RKO (cell line): ENCODE measurements at places on chromosomes 13 and 19.

DNA sequence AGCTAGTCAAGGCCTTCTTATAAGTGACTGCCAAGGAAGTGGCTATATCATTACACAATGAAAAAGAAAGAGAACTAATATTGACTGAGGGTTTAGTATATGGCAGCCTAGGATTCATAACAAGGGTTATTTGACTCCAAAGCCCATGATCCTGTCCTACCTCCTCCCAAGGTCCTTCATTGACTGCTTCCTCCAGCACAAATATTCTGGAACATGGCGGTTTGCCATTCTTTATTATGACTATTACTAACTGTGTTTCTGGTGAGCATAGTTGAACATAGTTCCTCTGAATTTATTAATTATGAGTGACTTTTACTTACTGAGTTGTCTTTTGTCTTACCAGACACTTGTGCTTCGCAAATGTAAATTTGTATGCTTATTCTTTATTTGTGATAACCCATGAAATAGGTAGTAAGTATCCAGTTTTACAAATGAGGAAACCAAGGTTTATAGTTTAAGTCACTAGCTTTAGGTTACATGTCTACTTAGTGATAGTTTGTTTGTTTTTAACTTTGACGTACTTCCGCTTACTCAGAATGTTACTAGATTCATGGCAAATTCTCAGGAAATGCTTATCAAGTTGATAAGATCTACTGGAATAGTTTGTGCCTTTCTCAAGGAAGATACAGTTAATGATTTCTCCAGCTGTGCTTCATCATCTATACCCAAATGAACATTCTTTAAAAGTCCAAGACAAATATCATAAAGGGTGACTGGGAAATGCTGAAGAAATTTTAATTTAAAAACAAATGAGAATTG, 15.5 kb upstream of the DCLK1 start:
- no peak for DNase-seq

GRCh38 chr19:1382250-1382649, 1.5 kb upstream of the NDUFS7 start:
- DNase-seq: no peak

DNA sequence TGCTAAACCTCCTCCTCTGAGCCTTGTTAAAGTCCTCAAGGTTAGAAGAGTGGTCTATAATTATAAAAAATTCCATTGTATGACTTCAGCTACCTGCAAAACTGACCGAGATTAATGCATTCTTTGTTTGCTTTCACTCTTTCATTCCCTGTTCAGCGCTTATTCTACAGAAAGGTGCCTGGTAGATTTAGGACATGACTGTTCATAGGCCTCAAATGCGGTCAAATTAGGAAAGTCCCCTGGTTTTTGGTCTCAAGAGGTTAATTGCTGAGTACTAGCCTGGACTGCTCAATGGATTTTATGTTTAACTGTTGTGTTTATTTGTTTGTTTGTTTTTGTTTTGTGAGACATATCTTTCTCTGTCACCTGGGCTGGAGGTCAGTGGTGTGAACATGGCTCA, 35.4 kb downstream of the KL start:
- DNase-seq: no peak

GRCh38 chr13:30510811-30511371, 45.2 kb upstream of the HMGB1 start:
- DNase-seq: no peak

DNA sequence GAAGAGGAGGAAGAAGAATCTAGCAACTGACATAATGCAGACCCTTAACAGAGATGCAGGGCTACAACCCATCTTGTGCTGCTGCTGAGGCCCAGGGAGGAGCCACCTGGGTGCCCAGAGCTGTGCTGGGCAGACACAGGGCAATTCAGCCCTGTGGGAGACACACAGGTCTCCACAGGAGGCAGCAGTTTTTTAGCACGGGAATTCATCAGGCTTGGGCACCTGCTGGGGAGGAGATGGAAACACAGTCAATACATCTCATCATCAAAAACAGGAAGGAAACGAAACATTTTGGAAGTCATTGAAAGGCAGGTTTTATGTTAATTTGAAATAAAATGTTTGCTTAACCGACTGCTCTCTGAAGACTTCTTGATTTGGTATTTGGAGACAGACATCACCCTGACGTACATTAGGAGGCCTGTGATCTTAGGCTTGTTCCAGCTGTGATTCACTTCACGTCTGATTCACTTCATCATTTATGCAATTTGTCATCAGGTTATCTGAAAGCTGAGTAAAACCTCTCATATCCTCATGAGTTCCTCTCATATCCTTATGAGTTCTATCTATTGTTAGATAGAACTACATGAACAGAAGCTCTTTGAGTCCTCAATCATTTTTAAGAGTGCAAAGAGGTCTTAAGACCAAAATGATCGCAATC, 77.4 kb downstream of the CYSLTR2 start:
- peak; percentile 72 for DNase-seq

- DNase-seq: no peak
Measured at GRCh38 chr13:20053016-20053415, 94.5 kb downstream of the ZMYM2 start.

DNA sequence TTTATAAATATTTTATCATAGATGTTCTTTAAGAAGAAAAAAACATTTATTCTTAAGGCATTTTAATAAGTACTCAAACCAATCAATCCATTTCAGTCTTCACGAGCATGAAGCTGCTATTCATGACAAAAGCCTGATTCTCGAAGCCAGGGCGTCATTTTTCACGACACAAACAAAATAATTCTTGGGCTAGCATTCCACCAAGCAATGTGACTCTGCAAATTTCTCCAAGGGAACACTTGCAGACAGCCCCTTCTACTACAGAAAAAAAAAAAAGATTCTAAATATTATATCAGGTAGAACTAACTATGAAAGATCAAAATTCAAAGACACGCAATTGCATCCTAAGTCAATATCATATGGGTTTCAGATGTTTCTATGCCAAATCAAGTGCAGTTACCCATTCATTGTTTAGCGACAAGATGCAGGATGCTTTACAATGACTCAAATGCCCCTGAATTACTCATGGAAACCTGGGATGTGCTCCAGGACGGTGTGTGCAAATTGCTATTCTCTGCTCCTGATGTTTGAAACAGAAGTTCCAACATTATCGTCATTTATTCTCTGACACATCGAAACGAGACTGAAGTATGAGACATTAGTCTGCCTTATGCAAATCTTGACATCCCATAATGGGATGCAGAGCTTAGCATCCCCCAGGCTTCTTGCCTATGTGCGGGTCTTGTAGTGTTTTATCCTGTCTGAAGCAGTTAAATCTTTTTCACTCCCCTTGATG, 517.7 kb downstream of the MYO16 start:
- peak; percentile 30 for DNase-seq

DNA sequence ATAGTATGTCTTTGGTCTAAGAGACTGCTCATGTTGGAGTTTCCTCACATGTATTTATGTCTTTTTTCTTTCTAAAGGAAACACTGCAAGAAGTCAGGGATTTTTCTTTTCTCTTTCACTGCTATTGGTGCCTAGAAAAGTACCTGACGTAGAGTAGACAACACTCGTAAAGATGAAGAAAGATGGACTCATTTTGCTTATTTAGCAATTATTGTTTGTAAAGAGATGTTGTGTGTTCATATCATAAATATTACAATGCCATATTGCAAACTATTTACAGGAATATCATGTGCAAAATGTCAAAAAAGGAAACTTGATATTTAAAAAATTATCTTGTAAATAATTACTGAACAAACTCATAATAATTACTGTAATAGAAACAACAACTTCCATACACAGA, 2711.5 kb upstream of the PCDH20 start:
- DNase-seq: no peak

DNA sequence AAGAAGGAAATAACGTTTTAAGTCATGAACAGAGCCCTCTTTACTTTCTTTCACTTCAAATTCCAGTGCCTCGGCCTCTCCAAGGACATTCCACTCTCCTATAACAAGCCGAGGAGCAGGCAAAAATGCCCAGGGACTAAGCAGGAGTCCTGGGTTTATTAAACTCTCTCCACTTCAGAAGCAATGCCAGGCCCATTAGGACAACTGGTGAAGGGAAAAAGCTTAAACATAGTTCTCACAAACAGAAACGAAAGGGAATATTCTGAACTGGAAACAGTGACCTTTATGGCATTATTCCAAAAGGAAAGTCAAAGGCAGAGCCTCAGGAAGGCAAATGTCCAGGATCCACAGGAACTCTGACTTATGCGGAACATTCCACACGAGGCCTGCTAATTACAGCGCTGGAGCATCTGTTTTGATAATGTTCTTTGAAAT, 30.9 kb upstream of the MED4 start:
- DNase-seq: no peak

DNA sequence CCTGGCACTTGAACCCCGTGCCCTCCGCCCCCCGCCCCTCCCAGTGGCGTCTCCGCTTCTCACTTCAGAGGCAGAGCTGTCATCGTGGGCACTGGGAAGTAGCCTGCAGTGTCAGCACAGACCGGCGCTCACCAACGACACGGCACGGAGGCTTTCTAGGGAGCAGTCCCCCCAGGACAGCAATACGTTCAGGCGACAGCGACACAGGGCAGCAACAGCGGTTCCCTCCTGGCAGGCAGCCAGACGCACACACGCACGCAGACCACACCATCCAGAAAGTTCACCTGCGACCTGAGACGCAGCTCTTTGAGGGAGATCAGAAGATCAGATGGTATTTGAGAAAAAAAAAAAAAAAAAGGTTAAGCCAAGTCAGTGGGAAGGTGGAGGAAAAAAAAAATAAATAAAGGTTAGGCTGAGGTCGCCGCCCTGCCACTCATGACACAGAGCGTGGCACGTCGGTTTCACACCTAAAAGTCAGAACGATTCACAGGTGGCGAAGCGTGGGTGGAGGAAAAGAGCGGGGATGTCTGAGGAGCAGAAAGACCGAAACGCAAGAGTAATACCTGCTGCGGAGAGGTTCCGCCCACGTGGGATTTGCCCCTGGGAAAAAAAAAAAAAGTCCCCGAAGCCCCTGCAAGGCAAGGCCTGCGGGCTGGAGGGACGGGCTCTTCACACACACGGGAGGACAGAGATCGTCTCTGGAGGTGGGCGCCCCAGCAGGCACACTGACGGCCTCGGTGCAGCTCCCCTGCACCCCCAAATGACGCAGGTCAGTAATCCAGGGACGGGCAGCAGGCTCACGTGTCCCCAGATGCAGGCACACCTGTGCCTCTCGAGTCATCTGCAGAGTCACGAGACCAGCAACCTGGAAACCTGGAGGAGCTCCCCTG, 94.5 kb downstream of the GNG7 start:
- DNase-seq: no peak

- DNase-seq: no peak
Measured at GRCh38 chr13:35594096-35594495, 117.6 kb upstream of the MAB21L1 start.

DNA sequence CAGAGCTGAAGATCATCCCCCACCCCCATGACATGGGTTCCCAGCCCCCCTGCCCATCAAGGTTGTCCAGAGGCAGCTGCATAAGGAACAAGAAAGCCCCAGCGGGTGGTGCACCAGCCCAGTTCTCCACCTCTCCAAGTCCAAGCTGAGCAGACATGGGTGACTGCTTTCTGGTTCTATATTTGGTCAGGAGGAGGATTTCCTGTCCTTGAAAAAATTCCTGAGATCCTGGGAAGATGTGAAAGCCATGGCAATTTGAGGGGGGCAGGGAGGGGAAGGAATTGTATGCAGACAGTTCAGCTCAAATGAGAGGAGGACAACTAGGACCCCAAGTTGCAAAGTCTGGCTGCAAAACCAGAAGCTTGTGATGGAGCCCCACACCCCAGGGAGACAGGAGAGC, 55.4 kb upstream of the ADGRE5 start:
- DNase-seq: no peak

DNA sequence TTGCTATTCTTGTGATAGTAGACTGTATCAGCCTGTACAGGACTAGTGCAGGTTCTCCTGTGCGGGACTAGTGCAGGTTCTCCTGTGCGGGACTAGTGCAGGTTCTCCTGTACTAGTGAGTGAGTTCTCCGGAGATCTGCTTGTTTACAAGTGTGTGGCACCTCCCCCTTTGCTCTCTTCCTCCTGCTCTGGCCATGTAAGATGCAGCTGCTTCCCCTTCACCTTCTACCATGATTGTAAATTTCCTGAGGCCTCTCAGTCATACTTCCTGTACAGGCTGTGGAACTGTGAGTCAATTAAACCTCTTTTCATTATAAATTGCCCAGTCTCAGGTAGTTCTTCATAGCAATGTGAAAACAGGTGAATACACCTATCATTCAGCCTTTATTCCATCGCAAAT, 289.6 kb downstream of the TEX29 start:
- DNase-seq: no peak

- no peak for DNase-seq
Measured at GRCh38 chr13:19952850-19953249, 5.7 kb upstream of the ZMYM2 start.

GRCh38 chr13:97810152-97810551, 143.3 kb upstream of the IPO5 start:
- DNase-seq: peak; percentile 43

GRCh38 chr13:94595001-94595949, 677 bp downstream of the TGDS start:
- peak; percentile 59 for DNase-seq

DNA sequence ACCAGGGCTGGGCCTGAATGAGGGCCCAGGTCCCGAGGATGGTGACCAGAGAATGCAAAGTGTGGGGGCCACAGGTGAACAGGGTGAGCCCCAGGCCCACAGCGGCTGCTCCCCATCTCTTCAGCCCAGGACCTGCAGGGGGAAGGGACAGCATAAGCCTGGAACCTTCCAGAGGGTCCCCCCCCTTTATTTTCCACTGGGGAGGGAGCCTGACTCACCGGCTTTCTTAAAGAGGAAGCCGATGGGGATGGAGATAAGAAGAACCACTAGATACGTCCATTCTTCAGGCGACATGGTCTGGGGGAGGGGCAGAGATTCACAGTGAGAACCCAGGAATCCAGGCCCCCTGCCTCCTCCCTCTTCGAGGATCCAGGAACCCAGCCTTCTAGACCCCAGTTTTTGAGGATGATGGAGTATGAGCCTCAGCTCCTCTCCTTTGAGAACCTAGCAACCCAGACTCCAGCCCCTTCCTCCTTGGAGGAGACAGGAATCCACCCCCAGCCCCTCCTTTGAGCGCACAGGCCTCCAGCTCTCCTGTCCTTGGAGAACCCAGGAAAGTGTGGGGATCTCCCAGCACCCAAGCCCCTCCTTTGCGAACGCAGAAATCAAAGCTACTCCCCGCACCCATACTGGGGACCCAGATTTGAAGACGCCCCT, 1.0 kb downstream of the MBOAT7 start:
- DNase-seq: peak; percentile 73

DNA sequence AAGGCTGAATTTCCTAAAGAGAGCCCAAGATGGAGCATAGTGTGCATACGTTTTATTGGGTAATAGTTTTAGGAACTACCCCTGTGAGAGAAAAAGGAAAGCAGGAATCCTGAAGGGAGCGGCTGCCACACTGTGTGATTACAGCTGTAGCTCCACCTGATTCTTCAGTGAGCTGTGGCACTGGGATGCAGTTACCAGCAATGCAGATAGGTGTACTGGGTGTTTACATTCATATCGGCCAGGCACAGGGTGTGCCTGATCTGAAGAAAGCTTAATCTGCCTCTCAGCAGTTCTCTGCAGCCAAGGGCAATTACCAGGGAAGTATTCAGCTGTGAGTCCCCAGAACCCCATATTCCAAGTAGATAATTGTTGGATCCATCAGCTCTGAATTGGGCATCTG, 1541.8 kb downstream of the EFNB2 start:
- no peak for DNase-seq

- peak; percentile 7 for DNase-seq
Measured at GRCh38 chr13:39411511-39411910, 191.5 kb downstream of the LHFPL6 start.

- DNase-seq: no peak
Measured at GRCh38 chr13:58933475-58933874, 1230.3 kb downstream of the DIAPH3 start.
